ENCODE measurements at places on chromosomes 13 and 19. TPM values are rescaled to one million over a fixed set of nuclear protein-coding genes. Genes with fewer than 3 reads are reported as not detected.

- peak; percentile 55 for DNase-seq
Measured at GRCh38 chr19:19544954-19545591, 7.0 kb downstream of the CILP2 start.

The MCEMP1 gene
- total RNA-seq: not detected

The PGPEP1 gene
- total RNA-seq: 31.1 TPM

GRCh38 chr13:109788372-109789111, 2.2 kb upstream of the IRS2 start:
- DNase-seq: no peak

DNA sequence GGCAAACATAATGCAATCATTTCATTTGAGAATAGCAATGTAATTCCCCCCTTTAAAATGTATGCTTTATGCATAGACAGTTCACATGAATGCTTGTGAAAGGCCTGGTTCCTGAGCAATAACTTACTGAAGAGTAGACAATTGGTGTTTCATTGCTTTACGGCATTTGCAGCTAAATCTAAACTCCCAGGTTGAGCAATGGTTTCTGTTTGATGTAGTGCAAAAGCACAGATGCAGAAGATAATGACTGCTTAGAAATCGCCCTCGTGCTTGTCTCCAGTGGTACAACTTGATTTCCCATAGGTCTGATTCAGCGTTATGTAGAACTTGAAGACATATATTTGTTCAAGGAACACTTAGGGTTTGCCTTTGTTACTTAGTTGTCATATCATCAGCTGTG, 1018.3 kb downstream of the DIAPH3 start:
- no peak for DNase-seq

- DNase-seq: no peak
Measured at GRCh38 chr13:23859455-23859854, 29.7 kb downstream of the MIPEP start.

DNA sequence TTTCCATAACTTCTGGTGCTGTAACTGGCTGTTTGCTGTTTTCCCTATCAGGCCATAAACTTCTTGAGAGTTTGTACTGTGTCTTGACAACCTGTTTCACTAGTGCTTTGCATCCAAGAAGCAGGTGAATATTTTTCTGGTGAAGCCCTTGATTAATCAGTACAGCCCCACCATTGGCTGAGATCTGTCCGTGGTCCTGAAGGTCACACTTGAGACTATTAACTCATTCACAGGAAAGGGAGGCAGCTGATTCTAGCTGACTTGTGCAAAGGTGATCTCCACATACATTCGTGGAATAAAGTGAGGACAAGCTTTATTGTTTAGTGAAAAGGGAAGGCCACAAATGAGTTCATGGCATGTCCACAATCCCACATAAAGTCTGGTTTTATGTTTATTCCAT, 61.4 kb upstream of the ZNF835 start:
- DNase-seq: no peak

- DNase-seq: peak; percentile 99
Measured at GRCh38 chr13:40789275-40790153, at the start of gene SLC25A15. TSS of gene SLC25A15 (plus strand) at chr13:40789611. CDS start at chr13:40793227, 3,616 bp downstream.

Measured in osteoblast (primary cell).